ENCODE measurements at places on chromosomes 3 and 15.

DNA sequence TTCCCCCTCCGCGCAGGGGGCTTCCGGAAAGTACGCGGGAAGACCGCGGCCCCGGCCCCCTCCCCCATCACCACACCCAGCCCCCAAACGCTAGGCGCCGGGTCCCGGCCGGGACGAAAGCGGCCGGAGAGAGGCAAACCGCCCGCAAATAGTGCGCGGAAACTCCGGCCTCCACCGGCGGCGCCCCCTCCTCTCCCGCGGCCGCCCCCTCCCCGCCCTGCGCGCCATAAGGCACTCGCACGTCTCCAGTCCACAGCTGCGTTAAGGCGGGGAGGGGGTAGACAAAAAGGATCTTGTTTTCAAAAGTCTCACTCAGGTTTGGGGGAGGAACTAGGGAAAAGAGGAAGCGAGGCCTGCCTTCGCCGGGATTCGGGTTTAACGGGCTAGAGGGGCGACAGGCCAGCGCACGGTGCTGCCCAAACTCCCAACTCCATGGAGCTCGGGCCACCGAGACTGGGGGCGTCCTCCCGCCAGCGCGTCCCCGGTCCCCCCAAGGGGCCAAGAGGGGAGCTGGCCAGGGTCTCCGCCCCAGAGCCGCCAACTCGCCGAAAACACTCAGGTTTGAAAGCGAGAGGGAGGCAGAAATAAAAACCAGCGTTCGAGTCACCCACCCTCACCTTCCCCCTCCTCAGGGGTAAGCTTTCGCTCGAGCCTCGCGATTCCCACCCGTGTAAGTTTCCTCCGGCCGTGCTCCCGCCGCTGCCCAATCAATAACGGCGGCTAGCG, 1.8 kb downstream of the ANP32A start:
- no peak for DNase-seq

DNA sequence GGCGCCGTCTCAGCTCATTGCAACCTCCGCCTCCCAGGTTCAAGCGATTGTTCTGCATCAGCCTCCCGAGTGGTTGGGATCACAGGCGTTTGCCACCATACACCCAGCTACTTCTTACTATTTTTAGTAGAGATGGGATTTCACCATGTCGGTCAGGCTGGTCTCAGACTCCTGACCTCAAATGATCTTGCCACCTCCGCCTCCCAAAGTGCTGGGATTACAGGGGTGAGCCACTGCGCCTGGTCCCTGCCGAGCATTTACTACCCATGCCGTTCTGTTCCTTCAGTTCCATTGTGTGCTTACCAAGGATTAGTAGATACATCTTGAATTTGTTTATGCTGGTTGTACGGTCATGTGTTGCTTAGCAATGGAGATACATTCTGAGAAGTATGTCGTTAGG, 10.3 kb downstream of the CHD2 start:
- DNase-seq = no peak

DNA sequence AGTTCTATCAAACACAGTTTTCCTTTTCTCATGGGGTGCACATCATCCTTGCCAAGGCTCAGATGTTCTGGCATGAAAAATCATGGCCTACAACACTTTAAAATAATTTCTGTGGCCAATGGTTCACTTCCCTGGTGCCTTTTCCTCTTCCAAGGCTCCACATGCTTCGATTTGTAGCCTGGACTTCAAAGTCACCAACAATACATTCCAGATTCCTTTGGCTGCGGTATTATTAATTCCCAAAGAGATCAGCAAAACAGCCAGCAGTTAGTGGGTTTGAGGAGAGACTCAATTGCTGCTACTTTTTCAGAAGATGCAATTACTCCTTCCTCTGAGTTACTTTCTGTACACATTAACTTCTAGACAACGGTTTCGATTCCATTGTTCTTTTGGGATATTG, 80.3 kb upstream of the CCDC80 start:
- no peak for DNase-seq

GRCh38 chr3:171311784-171312183, 148.4 kb downstream of the TNIK start:
- DNase-seq = no peak

DNA sequence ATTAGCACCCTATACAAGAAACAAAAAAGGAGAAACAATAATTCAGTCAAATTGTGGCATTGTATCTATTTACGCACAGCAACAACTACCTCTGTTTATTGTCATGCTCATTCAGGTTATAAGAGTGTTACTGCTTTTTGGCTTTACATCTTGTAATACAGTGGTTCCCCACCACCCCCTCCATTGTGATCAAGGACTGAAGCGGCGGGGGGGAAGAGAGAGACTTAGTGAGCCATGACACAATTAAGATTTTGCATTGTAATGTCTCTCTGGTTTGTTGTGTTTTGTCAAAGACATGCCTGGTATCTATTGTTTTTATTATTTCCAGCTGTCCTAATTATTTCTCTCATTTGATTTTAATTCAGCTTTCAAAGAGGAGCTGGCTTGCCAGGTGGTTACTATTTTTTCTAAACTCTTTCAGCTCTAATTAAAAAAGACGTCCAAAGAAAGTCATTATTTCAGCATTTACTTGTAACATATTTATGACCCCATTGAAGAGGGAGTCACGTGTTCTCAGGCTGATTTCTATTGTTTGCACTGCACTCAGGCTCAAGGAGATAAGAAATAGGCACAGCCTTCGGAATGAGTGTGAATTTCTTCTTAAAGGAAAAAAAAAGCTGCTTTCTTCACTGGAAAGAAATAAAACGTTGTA, 234.4 kb upstream of the TBL1XR1 start:
- no peak for DNase-seq

DNA sequence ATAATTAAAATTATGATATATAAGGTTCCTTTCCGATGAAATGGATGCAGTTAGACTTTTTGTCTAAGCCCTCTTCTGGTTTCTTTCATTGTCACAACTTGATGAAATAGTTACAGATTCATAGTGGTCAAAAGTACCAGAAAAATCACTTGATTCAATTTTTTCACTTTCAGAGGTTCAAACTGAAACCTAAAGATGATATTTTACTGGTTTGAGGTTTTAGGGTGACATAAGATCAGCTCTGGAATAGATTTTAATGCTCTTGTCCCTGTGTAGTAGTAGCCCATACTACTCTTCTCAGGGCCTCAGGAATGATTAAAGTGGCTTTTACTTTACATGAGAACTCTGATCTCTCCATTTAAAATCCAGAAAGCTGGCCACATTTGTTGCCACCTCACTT, 479.1 kb upstream of the ZNF717 start:
- DNase-seq = no peak

GRCh38 chr3:101936419-101937356, 87.4 kb downstream of the NFKBIZ start:
- no peak for DNase-seq

- no peak for DNase-seq
These were observed 25.5 kb upstream of the SPTBN5 start for GRCh38 chr15:41919201-41919820.

DNA sequence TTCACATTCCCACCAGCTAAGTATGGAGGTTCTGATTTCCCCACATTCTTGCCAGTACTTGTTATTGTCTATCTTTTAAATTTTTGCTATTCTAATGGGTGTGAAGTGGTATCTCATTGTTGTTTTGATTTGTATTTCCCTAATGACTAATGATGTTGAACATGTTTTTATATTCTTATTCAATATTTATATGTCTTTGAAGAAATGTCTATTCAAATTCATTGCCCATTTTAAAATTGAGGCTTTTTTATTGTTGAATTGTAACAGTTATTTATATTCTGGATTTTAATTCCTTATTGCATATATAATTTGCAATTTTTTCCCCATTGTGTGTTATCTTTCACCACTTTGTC, 255.3 kb downstream of the EDEM1 start:
- DNase-seq = no peak

DNA sequence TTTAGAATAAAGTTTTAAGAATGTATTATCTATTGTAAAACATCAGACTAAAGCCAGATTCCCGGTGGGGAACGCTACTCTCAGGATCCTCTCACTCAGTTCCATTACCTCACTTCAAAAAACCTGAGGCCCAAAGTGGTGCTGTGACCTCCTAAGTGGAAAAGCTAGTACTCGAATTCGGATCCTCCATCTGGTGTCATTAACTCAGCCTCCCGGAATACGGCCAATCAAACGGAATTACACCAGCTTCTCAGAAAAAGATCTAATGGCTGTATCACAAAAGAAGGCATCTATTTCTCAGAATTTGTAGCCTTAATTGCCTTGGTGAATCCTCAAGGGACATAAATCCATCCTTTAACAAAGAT, 627 bp downstream of the ACAD11 start:
- DNase-seq = no peak

- no peak for DNase-seq
These were observed 8.3 kb upstream of the JMJD7 start for GRCh38 chr15:41819455-41820050.

GRCh38 chr3:60440869-60441268, 810.4 kb downstream of the FHIT start:
- DNase-seq = no peak

DNA sequence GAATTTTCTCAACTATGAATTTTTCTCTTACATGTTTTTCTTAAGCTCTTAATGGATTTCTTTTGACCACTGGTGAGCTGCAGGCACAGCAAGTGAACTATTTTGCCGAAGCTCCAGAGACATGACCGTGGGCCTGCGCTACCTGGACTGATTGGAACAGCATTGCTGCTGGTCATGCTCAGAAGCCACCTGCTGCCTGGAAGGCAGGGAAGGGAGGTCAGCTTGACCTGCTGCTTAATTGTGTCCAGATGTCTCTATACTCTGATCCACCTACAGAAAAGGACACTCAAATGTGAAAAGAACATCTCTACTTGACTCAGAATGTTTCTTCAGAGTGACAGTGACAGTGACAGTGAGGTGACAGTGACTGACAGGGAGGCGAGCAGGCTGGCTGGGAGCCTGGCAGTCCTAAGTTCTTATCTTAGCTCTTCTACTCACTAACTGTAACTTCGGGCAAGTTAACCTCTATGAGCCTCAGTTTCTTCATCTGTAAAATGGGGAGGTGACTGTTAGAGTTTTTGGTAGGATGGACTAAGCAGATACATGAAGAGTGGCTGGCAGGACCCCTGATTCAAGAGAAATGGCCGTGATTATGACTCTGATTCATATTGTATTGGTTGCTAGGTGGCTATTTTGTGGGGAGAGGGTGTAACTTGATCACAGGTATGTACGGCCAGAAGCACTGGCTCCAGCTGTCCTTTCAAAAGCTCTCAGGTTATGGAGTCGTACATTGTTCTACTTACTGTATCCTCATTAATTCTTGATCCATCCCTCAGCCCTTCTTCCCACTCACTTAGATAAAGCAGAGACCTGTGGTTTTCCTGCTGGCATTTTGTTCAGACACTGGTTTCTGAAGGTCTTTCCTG, 54.8 kb upstream of the DLG1 start:
- DNase-seq = no peak
